NCI-H2081 treated with DMSO at 0.1 percent for 48 hours (cell line): ENCODE measurements at places on chromosomes 13 and 19.

- no peak for DNase-seq
Observed at GRCh38 chr19:3784607-3785450, 1.4 kb downstream of the MATK start.

GRCh38 chr19:48907671-48908070 lies 7.6 kb downstream of the NUCB1 start:
- no peak for DNase-seq

DNA sequence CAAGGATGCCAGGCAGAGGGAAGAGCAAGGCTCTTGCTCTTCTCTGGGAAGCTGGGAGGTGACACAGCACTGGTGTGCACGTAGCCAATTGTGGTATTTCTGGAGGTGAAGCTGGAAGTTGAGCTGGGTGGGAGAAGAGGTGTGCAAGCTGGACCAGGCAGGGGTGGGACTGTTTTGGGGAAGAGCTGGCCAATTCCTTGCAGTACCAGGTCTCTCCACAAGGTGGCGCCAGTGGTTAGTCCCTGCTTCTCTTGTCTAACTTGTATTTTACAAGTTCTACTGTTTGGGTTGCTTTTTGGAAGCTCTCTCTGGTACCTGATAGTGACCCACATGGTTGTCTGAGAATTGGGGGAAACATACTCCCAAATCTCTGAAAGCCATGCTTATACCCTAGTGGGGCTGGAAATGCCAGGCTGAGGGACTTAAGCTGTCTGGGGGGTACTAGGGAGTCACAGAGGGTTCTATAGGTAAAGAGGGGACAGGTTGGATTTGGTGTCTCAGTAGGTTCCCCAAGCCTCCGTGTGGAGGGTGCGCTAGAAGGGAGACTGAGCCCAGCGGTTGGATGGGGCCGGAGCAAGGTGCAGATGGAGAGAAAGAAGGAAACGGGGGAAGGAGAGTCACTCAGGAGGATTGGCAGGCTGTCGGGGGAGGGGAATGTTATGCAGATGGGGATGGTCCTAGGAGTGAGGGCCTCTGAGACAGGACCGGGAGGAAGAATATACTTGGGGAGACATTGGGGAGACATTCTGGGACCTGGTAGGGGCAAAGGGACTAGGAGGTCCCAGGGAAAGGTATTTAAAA lies 3.0 kb downstream of the HPN start:
- no peak for DNase-seq

GRCh38 chr19:29878973-29879654 lies 62.9 kb upstream of the URI1 start:
- DNase-seq, result no peak

DNA sequence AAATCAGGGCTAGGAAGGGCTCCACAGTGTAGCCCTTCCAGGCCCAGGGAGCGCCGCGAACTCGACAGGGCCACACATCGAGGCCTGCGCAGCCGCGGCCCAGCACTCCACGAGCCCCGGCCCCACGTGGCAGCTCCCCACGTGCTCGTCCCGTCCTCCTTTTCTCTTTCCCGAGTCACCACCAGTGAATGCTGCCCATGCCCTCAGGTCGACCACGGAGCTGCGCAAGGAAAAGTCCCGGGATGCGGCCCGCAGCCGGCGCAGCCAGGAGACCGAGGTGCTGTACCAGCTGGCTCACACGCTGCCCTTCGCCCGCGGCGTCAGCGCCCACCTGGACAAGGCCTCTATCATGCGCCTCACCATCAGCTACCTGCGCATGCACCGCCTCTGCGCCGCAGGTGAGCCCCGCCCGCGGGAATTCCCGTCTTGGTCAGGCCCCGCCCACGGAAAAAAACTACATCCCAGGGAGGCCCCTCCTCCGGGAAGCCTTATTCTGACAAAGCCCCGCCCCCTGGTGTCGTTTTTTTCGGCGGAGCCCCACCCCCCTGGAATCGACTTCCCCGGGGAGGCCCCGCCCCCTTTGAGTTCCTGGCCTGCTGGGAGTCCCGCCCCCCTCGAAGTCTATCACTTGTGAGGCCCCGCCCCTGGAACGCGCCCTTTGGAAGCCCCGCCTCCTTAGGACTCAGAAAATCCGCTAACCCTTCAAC lies 7.0 kb downstream of the HIF3A start:
- no peak for DNase-seq

DNA sequence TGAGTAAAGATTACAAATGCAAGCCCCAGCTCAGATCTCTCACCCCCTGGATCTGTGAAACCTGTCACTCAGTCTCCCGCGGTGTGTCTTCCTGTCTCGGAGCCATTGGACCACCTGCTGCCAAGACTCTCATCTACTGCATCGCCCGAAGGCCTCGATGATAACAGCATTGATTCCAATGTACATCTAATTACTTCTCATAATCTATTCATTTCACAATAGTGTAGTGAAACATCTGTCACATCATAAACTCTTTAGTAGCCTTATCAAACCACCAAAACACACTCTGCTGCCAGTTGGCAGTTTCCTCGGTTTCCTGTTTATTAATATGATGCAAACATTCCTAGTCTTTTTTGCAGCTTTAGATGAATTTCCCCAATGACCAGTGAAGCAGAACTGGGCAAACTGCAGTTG lies 220.3 kb downstream of the POU4F1 start:
- no peak for DNase-seq

DNA sequence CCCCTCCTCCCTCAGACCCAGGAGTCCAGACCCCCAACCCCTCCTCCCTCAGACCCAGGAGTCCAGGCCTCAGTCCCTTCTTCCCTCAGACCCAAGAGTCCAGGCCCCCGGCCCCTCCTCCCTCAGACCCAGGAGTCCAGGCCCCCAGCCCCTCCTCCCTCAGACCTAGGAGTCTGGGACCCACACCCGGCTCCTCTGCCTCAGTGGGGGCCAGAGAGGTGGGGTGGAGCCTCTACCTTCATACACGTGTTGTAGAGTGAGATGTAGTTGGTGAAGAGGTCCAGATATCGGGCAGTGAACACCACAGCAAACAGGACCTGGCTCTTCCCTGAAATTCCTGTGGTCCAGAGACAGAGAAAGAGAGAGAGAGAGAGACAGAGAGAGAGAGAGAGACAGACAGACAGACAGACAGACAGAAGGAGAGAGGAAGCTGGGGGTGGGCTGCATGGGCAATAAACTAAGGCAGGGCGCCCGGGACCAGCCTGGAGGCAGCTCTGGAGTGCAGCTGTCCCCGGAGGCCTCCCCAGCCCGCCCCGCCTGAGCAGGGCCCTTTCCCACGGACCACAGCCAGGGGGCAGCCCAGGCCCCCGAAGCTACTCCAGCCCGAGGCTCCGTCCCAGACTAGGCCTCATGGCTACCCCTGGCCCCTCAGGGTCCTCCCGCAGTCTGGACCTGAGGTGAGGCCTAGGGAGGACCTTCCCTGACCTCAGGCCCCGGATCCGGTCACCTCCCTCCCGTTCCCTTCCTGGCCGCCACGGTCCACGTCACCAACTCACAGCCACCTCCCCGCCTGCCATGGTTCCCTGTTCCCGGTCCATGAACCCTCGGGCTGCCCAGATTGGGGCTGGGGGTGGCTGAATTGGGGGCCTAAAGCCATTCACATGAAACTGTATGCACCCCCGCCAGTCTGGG lies 907 bp downstream of the KDELR1 start:
- DNase-seq, result no peak

GRCh38 chr13:108984251-108984920 lies 355.0 kb downstream of the MYO16 start:
- no peak for DNase-seq

- DNase-seq, result no peak
Observed at GRCh38 chr13:68028701-68029100, 798.6 kb upstream of the PCDH9 start.

DNA sequence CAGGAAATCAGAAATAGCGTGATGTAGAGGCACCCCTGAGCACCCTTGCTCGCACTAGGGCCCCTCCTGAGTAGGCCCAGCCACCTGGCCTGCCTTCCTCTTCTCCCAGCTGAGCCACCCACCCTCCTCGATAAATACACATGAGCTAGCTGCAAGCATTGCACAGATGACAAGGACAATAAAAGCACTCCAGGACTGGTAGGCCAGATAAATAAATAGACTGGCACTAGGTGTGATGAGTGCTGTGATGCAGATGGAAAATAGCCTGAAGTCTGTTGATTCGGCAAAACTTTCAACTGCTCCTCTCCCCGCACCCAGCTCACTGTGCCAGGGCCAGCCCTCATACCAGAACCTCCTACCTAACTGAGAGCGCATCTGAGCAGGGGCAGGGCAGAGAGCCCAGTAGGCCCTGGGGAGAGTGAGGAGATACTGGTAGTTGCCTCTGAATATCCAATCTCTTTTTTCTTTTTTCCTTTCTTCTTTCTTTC lies 54.5 kb upstream of the GPI start:
- DNase-seq, result peak; percentile 72

GRCh38 chr13:89372193-89372592 lies 1701.0 kb downstream of the SLITRK5 start:
- DNase-seq, result no peak

DNA sequence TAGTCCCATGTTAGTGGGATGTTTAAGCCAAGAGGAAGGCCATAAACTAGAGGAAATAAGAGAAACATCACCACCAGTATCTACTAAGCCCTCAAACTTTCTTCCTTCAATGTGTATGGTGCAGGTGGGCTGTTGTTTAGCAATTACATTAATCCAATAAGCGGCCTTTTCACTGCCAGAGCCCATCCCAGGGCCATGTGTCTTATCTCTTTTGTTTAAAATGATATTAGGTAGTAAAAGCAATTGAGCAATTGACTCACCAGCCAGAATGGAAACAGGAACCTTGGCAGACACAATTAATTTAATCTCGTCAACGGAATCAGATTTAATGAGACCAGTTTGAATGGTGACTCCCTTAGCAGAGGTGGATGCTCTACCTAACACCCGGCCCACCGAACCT lies 1503.5 kb downstream of the UQCRFS1 start:
- no peak for DNase-seq

DNA sequence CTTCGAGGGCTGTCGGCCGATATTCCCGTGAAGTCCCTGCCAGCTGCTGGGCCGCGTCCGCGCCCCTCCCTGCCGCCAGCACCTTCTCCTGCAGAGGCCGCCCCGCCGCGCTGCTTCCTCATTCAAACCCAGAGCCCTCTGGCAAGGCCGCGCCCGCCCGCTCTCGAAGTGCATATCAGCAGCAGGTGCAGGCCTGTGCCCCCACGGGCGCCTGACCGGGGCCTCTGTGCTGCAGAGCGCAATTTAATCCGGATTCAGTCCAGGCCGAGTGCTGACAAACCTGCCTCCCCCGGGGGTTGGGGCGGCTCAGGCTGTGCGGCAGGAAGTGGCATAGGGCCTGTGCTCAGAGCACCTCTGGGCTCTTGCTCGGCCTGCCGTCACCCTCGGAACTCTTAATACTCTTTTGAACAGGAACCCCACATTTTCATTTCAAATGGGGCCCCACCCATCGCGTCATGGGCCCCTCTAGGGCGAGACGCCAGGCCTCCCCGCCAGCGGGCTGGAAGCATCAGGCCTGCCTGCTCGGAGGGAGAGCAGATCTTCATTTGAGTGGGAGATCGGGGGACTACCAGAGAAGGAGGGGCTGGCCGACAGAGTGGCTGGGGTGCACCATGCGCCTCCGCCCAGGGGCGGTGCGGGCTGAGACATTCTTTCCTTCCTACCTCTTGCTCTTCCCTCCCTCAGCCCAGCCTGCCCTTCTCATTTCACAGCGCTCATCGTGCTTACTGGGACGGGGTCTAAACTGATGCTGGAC lies 125.7 kb downstream of the TNFRSF19 start:
- DNase-seq, result no peak

GRCh38 chr19:55353356-55353802 lies 1.1 kb downstream of the COX6B2 start:
- no peak for DNase-seq

- no peak for DNase-seq
Observed at GRCh38 chr13:99272481-99272880, 14.3 kb upstream of the GPR18 start.

GRCh38 chr13:41495044-41495443 lies 37.7 kb downstream of the RGCC start:
- no peak for DNase-seq
